ENCODE measurements at places on chromosomes 2 and 18. TPM values are rescaled to one million over a fixed set of nuclear protein-coding genes. Genes with fewer than 3 reads are reported as not detected.

- peak; percentile 87 for DNase-seq
- no peak overlapping the region for H3K4me3 ChIP-seq
- peaks cover 22% of the 10 kb centered on the region for H3K4me1 ChIP-seq
- no peaks in the 10 kb centered on the region for H3K36me3 ChIP-seq
These were observed 54.5 kb downstream of the MBP start for GRCh38 chr18:77077941-77078689.

DNA sequence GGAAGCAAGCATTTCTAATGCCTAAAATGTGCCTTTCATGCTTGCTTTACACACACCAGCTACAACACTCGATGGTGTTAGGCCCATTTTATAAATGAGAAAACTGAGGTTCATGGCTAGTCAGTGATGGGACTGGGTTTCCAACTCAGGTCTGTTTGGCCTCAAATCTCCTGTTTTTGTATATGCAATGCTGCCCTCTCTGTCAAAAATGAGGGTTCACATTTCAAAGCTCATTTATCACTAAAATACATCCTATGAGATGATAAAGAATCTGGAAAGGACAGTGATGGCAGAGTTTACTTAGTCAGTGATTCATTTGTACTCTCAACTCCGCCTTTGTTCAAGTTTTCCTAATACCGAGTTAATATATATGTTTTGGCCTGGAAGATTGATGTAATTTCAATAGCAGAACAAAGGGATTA is 92.3 kb downstream of the KCTD1 start:
- H3K4me1 ChIP-seq: peaks cover 9% of the 10 kb centered on the region
- no peak overlapping the region for H3K27ac ChIP-seq
- no peaks in the 10 kb centered on the region for H3K27me3 ChIP-seq
- no peak for DNase-seq
- no peak overlapping the region for H3K4me3 ChIP-seq

- peaks cover 7% of the 10 kb centered on the region for H3K4me1 ChIP-seq
- H3K36me3 ChIP-seq: peaks cover 6% of the 10 kb centered on the region
- no peaks in the 10 kb centered on the region for H3K27me3 ChIP-seq
- no peak overlapping the region for H3K4me3 ChIP-seq
These were observed 26.1 kb downstream of the ADCY3 start for GRCh38 chr2:24893934-24894333.

DNA sequence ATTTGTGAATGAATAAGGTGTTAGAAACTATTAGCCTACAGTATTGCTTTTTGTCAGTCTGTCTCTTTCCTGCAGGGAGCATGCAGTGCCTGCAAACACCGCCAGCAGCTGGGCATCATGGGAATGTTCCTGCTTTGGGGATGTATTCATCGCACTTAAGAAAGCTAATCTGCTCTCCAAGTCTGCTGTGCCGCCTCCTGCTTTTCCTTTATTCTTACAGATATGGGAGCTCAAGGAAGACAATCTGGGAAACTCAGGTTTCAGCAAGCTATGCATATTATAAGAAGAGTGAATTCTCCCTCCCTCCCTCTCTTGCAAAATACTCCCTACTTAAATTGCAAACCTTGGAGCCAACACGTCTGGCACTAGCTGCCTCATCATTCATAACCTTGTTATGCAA is 479.2 kb upstream of the ACVR2A start:
- H3K27ac ChIP-seq: no peak overlapping the region
- H3K4me1 ChIP-seq: no peaks in the 10 kb centered on the region
- no peaks in the 10 kb centered on the region for H3K36me3 ChIP-seq
- H3K27me3 ChIP-seq: no peaks in the 10 kb centered on the region
- no peak for DNase-seq

GRCh38 chr2:225031599-225031998 is 10.7 kb downstream of the DOCK10 start:
- peaks cover 2% of the 10 kb centered on the region for H3K4me1 ChIP-seq
- no peak for DNase-seq
- H3K4me3 ChIP-seq: no peak overlapping the region
- H3K36me3 ChIP-seq: no peaks in the 10 kb centered on the region
- no peaks in the 10 kb centered on the region for H3K27me3 ChIP-seq

GRCh38 chr2:128520791-128521190 is 202.1 kb upstream of the HS6ST1 start:
- H3K27ac ChIP-seq: no peak overlapping the region
- no peak overlapping the region for H3K4me3 ChIP-seq
- DNase-seq: no peak
- no peaks in the 10 kb centered on the region for H3K4me1 ChIP-seq

DNA sequence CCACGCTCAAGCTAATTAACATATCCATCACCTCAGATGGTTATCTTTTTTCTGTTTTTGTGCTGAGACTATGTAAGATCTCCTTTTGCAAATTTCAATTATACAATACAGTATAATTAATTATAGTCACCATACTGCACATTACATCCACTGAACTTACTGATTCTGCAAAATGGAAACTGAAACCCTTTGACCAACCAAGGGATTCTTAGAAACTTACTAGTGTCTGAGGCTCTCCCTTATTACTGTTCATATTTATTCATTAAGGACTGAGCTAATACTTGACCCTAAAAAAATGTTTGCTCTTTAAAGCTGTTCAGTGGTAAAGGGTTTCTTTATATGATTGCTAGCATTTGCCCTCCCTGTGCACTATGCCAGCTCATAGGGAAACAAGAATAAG is 50.7 kb downstream of the ADAM23 start:
- H3K4me3 ChIP-seq: no peak overlapping the region
- DNase-seq: no peak
- no peaks in the 10 kb centered on the region for H3K36me3 ChIP-seq
- H3K4me1 ChIP-seq: no peaks in the 10 kb centered on the region
- H3K27me3 ChIP-seq: no peaks in the 10 kb centered on the region

GRCh38 chr2:65016789-65017188 is 27.6 kb downstream of the SLC1A4 start:
- DNase-seq: no peak
- H3K27ac ChIP-seq: no peak overlapping the region
- no peaks in the 10 kb centered on the region for H3K4me1 ChIP-seq
- no peak overlapping the region for H3K4me3 ChIP-seq

- no peaks in the 10 kb centered on the region for H3K36me3 ChIP-seq
- H3K27ac ChIP-seq: no peak overlapping the region
- H3K27me3 ChIP-seq: no peaks in the 10 kb centered on the region
- H3K4me1 ChIP-seq: peaks cover 21% of the 10 kb centered on the region
These were observed 35.1 kb upstream of the SLC14A1 start for GRCh38 chr18:45688833-45689232.

GRCh38 chr2:204751472-204751871 is 206.2 kb downstream of the PARD3B start:
- DNase-seq: no peak
- H3K27me3 ChIP-seq: no peaks in the 10 kb centered on the region
- 0 out of 2 replicates have a peak, but pooled peaks cover 1% of the 10 kb centered on the region for H3K4me1 ChIP-seq
- H3K4me3 ChIP-seq: no peak overlapping the region
- H3K36me3 ChIP-seq: no peaks in the 10 kb centered on the region
- no peak overlapping the region for H3K27ac ChIP-seq

- no peak for DNase-seq
- no peak overlapping the region for H3K4me3 ChIP-seq
- H3K4me1 ChIP-seq: 0 out of 2 replicates have a peak, but pooled peaks cover 2% of the 10 kb centered on the region
- peaks cover 9% of the 10 kb centered on the region for H3K27me3 ChIP-seq
These were observed 47.4 kb downstream of the PSD4 start for GRCh38 chr2:113220970-113221708.

GRCh38 chr2:219245899-219246230 is 586 bp downstream of the STK16 start:
- no peaks in the 10 kb centered on the region for H3K27me3 ChIP-seq
- DNase-seq: no peak
- peak overlapping the region; percentile 89 for H3K4me3 ChIP-seq
- peaks cover 21% of the 10 kb centered on the region for H3K36me3 ChIP-seq
- peaks cover 27% of the 10 kb centered on the region for H3K4me1 ChIP-seq
- peak overlapping the region; percentile 94 for H3K27ac ChIP-seq

- no peak for DNase-seq
- H3K27ac ChIP-seq: no peak overlapping the region
- no peak overlapping the region for H3K4me3 ChIP-seq
- no peaks in the 10 kb centered on the region for H3K36me3 ChIP-seq
These were observed 273.4 kb downstream of the HAUS1 start for GRCh38 chr18:46377557-46377956.

Gene LHCGR
- total RNA-seq: under 0.01 TPM

GRCh38 chr2:147818741-147819140 is 26.1 kb upstream of the ACVR2A start:
- DNase-seq: peak; percentile 15
- no peaks in the 10 kb centered on the region for H3K36me3 ChIP-seq
- no peak overlapping the region for H3K27ac ChIP-seq
- no peak overlapping the region for H3K4me3 ChIP-seq
- H3K27me3 ChIP-seq: no peaks in the 10 kb centered on the region

- H3K4me1 ChIP-seq: no peaks in the 10 kb centered on the region
- no peak for DNase-seq
- peaks cover 7% of the 10 kb centered on the region for H3K27me3 ChIP-seq
- no peak overlapping the region for H3K4me3 ChIP-seq
These were observed 64.4 kb downstream of the INPP5D start for GRCh38 chr2:233124421-233125080.

DNA sequence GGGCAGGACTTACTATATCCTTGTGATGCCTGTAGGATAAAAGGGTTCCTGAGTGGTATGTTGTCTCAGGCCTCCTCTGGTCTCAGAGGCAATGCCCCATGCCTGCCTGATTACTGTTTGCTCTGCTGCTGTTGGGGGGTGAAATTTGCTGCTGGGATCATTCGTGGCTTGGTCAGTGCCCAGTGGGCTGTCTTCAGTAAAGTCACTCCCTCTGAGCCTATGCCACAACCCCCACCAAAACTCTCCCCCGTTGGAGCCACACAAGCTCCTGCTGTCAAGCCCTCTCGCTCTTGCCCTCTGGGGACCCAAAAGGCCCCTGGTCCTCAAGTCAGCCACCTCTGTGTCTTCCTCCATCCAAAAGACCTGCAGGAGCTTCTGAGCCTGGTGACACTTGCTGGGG is 38.6 kb upstream of the TGIF1 start:
- H3K4me1 ChIP-seq: no peaks in the 10 kb centered on the region
- no peak overlapping the region for H3K4me3 ChIP-seq
- H3K36me3 ChIP-seq: no peaks in the 10 kb centered on the region
- H3K27me3 ChIP-seq: 0 out of 2 replicates have a peak, but pooled peaks cover 7% of the 10 kb centered on the region

DNA sequence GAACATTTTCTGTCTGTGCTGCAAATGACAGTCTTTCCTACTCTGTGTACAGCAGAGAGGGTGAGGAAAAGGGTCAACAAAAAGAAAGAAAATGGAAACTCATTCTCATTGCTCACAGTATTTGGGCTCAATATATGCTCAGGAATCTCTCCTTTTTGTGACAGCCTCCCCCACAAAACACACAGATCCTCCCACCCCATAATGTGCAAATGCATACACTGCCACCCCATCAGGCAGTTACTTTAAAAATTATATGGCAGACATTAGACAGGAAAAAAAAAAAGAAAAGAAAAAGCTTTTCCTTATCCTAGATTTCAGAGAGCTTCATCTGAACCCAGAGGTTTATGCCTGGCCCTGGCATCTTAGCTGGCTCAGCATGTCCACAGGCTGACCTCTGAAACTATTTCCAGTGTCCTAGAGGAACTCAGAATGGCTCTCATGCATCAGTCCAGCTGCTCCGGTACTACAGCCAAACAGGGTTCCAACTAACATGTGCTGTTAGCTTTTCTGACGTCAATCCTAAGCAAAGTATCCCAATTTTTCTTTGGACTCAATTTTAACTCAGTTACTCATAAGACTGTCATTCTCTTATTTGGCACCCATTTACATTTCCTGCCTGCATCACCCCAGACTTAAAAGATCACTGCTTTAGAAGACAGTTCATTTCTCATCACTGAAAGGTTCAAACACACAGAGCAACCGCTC is 105.9 kb downstream of the RBMS1 start:
- no peak overlapping the region for H3K4me3 ChIP-seq
- peak; percentile 100 for DNase-seq
- H3K27ac ChIP-seq: peak overlapping the region; percentile 93
- peaks cover 44% of the 10 kb centered on the region for H3K4me1 ChIP-seq
- no peaks in the 10 kb centered on the region for H3K27me3 ChIP-seq
- H3K36me3 ChIP-seq: peaks cover 9% of the 10 kb centered on the region

- H3K4me3 ChIP-seq: no peak overlapping the region
- H3K27ac ChIP-seq: no peak overlapping the region
- DNase-seq: no peak
These were observed 42.5 kb downstream of the GPC1 start for GRCh38 chr2:240477916-240478315.

Gene CTAGE1
- total RNA-seq: under 0.01 TPM

DNA sequence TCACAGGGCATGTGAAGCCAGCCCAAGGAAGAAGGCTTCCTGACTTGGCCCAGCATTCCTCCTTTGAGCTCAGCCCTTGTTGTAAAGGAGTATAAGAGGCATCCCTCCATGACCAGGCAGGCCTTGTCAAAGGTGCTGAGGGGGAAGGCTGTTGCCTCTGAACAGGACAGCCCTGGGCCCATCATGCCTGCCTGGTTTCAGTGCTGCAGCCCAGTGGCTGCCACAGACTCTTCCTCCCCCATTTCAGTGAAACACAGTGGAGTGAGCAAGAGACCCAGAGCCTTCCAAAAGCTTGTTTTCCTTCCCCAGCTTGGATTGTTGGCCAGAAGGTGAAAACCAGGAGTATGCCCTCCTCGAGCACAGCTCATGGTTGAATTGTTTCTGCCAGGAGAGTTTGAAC is 19.9 kb upstream of the RPL37A start:
- no peaks in the 10 kb centered on the region for H3K4me1 ChIP-seq
- H3K4me3 ChIP-seq: no peak overlapping the region
- no peak overlapping the region for H3K27ac ChIP-seq
- no peak for DNase-seq
